ENCODE measurements at places on chromosomes 2 and 18. TPM values are rescaled to one million over a fixed set of nuclear protein-coding genes. Genes with fewer than 3 reads are reported as not detected.

- no peak for DNase-seq
These were observed 134.1 kb upstream of the CREB1 start for GRCh38 chr2:207395535-207396251.

GRCh38 chr18:6677086-6677485 lies 52.4 kb upstream of the ARHGAP28 start:
- no peak for DNase-seq

- DNase-seq, result no peak
These were observed 227.8 kb upstream of the RBBP8 start for GRCh38 chr18:22705328-22705727.

Gene SERPINB5
- polyA plus RNA-seq, result not detected

Gene IL36A
- polyA plus RNA-seq, result not detected

DNA sequence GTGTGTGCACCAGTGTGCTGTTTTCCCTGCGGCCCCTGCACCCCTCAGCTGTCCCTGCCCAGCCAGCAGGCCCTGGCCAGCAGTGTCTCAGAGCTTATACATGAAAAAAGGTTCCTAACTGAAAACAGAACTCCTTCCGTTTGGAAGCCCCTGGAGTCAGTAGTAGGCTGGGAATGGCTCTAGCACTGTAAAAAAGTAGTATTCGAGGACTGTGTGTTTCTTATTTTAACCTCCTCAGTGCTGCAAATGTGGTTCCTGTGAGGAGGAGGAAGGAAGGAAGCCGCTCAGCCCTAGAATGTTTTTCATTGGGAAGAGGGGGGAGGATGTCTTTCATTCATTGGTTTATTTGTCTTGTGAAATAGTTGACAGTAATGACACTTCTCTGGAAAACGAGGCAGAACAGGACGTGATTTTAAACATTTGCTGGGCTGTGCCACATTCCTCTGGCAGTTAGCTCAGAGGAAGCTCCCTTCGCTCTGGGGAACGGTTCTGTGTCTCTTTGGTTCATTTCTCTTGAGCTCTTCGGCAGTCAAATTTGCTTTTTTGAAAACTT lies 103.5 kb downstream of the SPTBN1 start:
- peak; percentile 79 for DNase-seq
